ENCODE measurements at places on chromosomes 2 and 18. TPM values are rescaled to one million over a fixed set of nuclear protein-coding genes. Genes with fewer than 3 reads are reported as not detected.

Gene VSNL1
- not detected for total RNA-seq

Gene SLC8A1
- total RNA-seq = 4.5 TPM

DNA sequence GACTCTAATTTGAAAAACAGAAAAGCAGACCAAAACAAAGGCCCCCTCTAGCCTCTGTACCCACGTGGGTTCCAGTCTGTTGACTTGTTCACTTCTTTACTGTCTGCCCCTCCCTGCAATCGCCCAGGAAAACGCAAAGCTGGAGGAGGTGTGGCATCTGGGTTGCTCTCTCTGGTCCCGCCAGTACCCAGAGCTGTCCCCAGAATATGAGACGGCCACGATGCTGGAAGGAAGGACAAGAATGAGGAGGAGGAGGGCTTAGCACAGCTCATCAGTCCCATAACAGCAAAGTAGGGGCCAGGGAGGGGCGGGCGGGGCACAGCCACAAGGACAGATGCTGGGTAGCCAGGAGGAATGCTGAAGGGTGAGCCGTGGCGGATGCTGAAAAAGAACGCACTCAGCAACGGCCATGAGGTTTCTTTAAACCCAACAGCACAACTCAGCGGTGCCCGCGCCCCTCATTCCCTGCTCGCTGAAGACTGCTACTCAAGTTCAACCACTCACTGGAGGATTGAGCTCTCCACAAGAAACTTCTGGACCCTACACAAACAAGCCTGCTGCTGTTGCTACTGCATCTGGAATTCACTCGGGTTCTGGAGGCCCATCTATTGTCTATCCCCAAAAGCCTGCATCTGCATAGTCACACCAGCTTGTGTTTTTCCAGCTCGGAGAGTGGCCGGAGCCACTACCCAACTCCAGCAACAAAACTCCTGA lies 187.7 kb downstream of the HDAC4 start:
- no peak for DNase-seq

Gene TBR1
- total RNA-seq = 0.05 TPM

Gene IL36A
- not detected for total RNA-seq

GRCh38 chr2:230505162-230505561 lies 89.2 kb downstream of the SP100 start:
- no peak for DNase-seq

DNA sequence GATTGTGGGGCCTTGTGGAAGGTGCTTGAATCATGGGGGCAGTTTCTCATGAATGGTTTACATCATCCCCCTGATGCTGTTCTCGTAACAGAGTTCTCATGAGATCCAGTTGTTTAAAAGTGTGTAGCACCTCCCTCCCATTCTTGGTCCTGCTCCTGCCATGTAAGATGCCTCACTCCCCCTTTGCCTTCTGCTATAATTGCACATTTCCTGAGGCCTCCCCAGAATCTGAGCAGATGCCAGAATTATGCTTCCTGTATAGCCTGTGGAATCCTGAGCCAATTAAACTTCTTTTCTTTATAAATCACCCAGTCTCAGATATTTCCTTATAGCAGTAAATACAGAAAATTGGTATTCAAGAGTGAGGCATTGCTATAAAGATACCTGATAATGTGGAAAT lies 15.6 kb upstream of the WDR75 start:
- no peak for DNase-seq

- DNase-seq = no peak
Observed at GRCh38 chr2:190182071-190182524, 119.6 kb upstream of the MSTN start.

- no peak for DNase-seq
Observed at GRCh38 chr2:148508878-148509287, 135.7 kb upstream of the EPC2 start.

DNA sequence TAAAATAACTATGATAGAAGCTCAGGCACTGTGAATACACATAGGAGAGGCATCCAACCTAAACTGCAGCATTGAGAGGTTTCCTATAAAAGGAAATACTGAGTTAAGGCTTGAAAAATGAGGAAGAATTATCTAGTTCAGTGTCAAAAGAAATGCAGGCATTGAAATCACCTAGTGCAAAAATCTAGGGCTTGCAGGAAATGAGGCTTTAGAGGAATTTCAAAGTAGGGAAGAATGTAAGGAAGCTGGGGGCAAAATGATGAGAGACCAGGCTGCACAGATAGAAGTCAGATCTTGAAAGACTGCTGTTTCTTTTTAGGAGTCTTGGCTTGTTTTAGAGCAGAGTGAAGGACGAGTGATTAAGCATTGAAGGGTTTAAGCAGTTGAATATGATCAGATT lies 28.1 kb upstream of the SCYGR2 start:
- DNase-seq = no peak

Gene EFHD1
- not detected for total RNA-seq

GRCh38 chr2:204583773-204584172 lies 38.5 kb downstream of the PARD3B start:
- no peak for DNase-seq

Gene CHRNG
- not detected for total RNA-seq

DNA sequence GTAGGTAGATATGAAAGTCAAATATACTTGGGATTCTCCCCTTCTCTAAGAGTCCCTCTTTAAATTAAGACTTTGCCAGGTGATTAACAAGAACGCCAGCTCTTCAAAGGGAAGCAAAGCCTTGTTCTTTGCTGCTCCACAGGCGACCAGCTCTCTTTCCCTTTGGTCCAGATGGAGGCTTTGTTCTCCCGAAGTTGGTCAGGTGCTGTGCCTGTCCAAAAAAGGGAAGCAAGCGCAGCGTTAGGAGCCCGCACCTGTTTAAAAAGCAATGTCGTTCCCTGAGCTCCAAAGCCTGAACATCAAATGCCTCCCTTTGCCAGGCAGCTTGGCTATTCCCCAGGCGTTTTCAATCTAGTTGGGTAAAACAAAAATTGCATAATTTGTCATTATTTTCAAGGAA lies 1913.1 kb upstream of the PIK3C3 start:
- DNase-seq = no peak

DNA sequence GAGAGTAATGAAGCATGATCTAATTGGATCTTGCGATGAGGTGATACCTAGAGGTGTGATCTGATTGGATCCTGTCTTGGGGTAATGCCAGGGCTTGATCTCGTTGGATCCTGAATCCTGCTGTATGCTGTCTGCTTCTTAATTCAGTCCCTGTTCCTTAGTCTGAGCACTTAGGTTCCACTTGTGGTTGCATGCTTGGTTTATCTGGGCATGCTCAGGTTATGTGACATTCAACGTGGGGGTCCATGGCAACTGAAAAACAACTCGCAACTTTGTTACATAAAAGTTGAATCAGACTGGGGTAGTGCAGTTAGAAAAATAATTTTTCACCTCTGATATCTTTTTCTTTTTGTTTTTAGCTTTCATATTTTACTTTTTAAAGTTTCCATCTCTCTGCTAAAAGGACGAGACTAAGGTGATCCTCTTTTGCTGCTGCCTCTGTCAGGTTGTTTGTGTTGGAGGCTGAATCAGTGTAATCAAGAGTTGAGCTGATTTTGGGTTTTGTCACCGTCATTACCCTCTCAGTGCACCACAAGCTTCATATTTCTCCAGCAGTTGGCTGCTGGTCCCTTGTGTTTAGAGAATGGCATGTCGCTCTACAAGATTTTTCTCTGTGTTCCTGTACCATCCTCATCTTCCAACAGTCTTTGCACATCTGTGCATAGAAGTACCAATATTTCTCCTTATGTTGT lies 67.9 kb downstream of the NCOA1 start:
- DNase-seq = no peak

Gene D2HGDH
- 9.1 TPM for total RNA-seq

Gene LAMA1
- total RNA-seq = 222 TPM

Gene MC2R
- not detected for total RNA-seq

Gene CYRIA
- total RNA-seq = not detected

GRCh38 chr18:12048010-12048826 lies 45.4 kb upstream of the ANKRD62 start:
- DNase-seq = no peak

Gene KCNE4
- 213 TPM for total RNA-seq

Gene AQP12A
- total RNA-seq = not detected

Gene CDH20
- total RNA-seq = not detected

Gene TSHZ1
- 6.3 TPM for total RNA-seq

DNA sequence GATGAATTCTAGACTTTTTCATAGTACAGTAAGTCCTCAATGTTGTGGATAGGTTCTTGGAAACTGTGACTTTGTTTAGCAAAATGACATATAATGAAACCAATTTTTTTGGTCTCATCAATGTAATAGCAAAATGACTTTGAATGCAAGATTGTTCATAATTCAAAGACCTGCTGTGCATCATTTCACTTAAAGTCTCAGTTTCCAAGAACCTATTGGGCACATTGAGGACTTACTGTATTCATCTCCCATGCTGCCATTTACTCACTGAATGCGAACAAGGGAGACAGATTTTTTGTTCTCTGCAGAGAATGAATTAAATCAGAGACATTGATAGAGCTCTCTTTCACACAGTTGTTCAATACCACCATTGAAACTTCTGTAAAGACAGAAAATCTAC lies 153.6 kb downstream of the TRABD2A start:
- no peak for DNase-seq

- no peak for DNase-seq
Observed at GRCh38 chr2:27270670-27271069, 4.6 kb upstream of the DNAJC5G start.

Gene CD8B2
- total RNA-seq = not detected

- no peak for DNase-seq
Observed at GRCh38 chr2:236768393-236769140, 198.9 kb downstream of the ACKR3 start.

Gene C2orf92
- 1.6 TPM for total RNA-seq

Measured in NCI-H460 (cell line).